ENCODE measurements at places on chromosomes 2 and 18.

- no peak for DNase-seq
Measured at GRCh38 chr2:18899725-18900124, 310.4 kb upstream of the NT5C1B start.

- no peak for DNase-seq
Measured at GRCh38 chr2:134333646-134334189, 79.8 kb downstream of the MGAT5 start.

DNA sequence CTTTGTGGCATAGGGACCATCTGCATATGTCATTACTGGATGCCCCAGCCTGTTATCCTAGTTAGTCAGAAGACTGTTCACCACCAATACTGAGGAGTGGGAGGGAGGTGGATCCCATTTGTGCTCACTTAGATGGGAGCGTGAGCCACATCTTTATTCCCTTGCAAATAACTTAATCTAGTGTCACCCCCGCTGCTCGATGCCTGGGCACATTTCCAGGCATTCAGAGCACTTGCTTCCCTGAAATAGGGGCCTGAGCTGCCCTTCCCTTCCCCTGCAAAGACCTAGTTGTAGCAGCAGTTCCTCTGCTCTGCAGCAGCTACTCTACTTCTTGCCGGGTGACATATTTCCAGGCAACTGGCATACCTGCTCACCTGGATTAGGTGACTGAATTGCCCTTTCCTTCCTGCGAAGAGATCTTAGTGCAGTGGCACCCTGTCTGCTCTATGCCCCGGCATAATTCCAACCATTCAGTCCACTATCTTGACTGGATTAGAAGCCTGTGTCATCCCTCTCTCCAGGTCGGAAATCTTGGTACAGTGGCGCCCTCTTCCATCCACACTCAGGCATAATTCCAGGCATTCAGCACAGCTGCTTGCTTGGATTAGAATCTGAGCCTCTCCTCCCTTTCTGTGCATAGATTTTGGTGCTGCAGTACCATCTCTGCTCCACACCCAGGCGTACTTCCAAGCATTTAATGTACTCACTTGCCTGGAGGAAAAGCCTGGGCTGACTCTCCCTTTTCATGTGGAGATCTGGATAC is 1389.1 kb upstream of the TMEFF2 start:
- peak; percentile 24 for DNase-seq

- DNase-seq = peak; percentile 31
Measured at GRCh38 chr2:27798948-27799645, 27.6 kb downstream of the MRPL33 start.

GRCh38 chr2:239151201-239152131 is 249.4 kb downstream of the HDAC4 start:
- DNase-seq = no peak

DNA sequence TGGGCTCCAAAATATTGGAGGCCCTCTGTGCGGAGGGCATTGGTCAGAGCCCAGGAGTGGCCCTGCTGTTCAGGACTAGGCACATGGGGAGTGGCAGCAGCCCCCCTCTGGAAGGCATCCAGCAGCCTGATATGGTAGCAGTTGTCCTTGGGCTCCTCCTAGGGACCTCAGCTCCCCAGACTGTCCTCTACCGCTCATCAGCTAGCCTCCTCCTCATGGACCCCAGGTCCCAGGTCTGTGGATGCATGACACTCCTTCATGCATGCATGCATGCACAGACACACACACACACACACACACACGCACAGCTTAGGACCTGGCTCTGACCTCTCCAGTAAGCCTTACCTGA is 15.4 kb upstream of the ATP6V1B1 start:
- DNase-seq = no peak

GRCh38 chr18:21799721-21800120 is 59.1 kb downstream of the MIB1 start:
- DNase-seq = no peak

DNA sequence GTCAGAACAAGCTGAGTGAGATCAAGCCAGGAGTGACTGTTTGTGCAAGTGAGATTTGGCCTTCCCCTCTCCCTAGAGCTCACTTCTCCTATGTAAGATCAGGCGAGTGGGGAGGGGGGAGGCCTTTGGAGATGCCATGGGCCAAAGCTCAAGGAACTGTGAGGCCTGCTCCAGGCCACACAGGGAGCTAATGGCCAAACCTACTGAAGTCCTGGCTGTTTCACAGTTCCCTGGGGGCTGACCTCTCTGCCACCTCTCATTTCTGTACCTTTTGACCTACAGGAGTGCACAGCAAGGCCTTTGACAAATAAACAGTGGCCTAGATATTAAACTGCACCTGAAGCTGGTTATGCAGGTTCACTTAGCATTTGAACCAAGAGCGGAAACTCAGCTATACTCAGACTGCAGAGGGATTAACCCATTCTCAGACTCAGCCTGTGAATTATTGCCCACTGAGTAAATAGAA is 235.0 kb upstream of the NT5C1B start:
- DNase-seq = no peak

DNA sequence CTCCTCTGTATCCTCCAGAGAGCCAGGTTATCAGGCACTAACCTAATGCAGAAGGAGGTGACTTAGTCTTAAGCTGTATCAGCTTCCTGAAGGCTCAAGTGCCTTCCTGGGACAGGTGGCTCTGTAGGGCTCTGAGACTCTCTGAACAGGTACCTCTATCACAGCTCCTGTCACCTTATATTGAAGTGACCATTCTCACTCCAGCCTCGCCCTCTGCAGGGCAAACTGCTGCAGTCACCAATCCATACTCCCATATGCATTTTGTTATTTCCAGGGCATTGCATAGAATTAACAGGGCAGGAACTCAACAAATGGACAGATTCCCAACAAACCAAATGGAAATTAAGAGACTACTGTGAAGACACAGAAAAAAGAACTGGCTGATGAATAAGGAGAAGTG is 203.0 kb upstream of the REV1 start:
- no peak for DNase-seq

- no peak for DNase-seq
Measured at GRCh38 chr18:59388817-59389216, 29.8 kb upstream of the LMAN1 start.

GRCh38 chr18:27887711-27888495 is 289.0 kb downstream of the CDH2 start:
- DNase-seq = no peak

DNA sequence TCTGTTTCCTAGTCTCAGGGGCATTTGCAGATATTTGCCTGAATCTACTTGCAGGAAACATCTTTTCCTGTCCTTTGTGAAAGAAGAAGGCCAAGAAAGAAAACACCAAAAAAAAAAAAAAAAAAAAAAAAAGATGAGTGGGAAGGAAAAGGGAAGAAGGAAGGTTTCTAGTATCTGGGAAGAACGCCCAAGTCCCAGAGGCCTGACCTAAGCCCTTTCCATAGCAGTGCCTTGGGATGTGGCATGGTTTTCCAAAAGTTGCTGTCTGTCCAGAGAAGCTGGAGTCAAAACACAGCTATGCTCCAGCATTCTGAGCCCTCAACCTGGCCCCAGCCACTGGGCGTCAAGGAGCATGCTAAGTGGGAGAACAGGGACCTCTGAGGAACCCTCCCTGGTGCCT is 123.5 kb downstream of the INHBB start:
- no peak for DNase-seq

DNA sequence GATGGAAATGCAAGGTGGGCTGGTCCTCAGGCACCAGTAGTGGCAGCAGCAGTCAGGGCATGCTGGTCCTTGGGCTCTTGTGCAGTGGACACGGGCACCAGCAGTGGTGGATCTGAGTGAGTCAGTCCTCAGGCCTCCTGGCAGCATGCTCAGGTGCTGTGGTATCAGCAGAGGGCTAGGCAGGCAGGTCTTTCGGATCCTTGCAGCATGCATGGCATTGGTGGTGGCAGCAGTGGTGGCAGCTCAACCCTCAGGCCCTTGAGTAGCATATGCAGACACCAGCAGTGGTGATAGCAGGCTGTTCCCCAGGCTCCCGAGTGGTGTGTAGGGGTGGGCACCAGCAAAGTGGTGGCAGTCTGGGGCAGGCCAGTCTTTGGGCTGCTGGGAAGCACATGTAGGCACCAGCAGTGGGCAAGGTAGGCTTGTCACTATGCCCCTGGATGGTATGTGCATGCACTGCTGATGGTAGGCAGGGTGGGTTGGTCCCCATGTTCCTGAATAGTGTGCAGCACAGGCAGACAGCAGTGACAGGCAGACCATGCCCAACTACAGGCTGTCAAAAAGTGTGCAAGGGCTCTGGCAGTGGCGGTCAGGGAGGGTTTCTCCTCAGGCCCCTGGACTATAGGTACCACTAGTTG is 606.0 kb downstream of the ADCYAP1 start:
- DNase-seq = no peak

- DNase-seq = no peak
Measured at GRCh38 chr2:222846003-222846402, 14.8 kb upstream of the ACSL3 start.

GRCh38 chr2:174776675-174777074 is 12.4 kb upstream of the CHRNA1 start:
- no peak for DNase-seq

DNA sequence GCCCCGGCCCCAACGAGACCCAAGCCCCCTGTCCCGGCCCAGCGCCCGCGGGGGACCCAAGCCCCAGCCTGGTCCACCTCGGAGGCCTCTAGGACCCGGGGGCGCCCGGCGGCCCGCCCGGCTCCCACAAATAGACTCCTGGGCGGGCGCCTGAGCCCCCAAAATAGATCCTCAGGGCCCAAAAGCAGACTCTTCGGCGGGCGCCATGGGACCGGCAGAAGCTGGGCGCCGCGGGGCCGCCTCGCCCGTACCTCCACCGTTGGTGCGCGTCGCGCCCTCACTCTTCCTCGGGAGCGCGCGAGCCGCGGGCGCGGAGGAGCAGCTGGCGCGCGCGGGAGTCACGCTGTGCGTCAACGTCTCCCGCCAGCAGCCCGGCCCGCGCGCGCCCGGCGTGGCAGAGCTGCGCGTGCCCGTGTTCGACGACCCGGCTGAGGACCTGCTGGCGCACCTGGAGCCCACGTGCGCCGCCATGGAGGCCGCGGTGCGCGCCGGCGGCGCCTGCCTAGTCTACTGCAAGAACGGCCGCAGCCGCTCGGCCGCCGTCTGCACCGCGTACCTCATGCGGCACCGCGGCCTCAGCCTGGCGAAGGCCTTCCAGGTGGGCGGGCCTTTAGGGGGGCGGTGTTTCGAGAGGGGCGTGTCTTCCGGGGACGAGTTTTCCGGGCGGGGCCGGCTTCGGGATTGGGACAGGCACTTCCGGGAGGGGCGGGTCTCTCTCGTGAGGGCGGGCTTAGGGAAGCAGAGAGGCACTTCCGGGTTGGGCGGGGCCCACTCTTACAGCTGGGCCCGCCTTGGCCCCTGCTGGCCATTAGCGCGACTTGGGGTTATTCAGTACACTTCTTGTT is 545 bp downstream of the DUSP28 start:
- DNase-seq = peak; percentile 97

- DNase-seq = no peak
Measured at GRCh38 chr2:171407030-171407675, 26.6 kb downstream of the METTL8 start.

GRCh38 chr2:75516378-75517360 is 44.1 kb downstream of the EVA1A start:
- DNase-seq = no peak

DNA sequence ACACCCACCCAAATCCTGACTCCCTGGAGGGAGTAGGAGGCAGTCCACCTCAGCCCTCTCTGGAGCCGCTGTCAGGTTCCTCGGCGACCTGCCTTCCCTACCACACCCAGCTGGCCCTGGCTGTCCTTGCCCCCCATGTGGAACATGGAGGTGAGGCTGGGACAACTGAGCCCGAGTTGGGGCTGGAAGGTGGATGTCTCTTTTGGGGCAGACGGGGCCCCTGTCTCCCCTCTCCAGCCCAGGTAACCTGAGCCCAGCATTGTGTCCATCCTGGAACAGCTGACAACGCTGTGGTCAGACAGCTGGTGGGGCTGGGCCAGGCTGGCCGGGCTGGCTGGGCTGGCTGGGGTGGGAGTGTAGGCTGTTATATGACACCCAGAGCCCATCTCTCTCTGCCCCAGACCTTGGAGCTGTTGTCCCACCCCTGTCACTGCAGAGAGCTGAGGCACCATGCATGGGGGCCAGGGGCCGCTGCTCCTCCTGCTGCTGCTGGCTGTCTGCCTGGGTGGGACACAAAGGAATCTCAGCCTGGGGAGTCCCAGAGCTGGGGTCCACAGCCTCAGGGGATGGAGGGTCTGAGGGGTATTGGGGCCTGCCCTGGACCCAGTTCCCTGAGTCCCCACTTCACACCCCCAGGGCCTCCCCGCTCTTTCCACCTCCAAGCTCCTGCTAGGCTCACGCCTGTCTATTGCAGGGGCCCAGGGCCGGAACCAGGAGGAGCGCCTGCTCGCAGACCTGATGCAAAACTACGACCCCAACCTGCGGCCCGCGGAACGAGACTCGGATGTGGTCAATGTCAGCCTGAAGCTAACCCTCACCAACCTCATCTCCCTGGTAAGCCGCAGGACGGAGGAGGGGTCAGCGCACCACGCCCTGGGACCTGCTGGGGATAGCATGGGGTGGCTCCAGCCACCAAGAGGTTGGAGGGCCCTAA is at the start of gene CHRNG:
Gene CHRNG, plus strand, starts transcription at position 395 of the 934 bp plus-strand sequence. Its CDS starts 56 bp downstream, at position 451.
- DNase-seq = no peak

GRCh38 chr2:73268830-73269685 is 15.2 kb downstream of the FBXO41 start:
- no peak for DNase-seq

GRCh38 chr2:109129356-109129920 is 433 bp downstream of the SH3RF3 start:
- DNase-seq = peak; percentile 33

- no peak for DNase-seq
Measured at GRCh38 chr18:75129717-75130477, 79.0 kb downstream of the PTGR3 start.

DNA sequence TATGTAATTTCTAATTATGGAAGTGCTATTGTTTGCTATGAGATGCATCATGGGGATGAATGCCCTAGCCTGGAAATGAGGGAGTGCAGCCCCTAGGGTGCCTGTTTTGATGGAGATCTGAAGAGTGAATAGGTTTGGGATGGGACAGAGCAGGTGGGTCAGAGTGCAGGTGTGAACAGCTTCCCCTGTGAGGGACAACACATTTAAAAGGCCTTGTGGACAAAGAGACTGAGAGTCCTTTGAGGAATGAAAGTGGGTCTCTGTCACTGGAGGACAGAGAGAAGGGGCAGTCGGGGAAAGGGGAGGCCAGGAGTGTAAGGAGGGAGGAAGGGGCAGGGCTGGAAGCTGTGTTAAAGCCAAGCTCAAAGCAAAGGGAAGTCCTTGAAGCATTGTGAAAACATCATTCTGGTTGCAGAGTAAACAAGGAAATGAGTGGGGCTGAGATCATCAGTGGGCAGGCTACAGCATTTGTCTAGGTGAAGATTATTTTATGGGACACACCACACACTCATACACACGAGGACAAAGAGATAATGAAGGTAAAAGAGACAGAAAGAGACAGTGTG is 877.6 kb downstream of the SLC4A3 start:
- no peak for DNase-seq

DNA sequence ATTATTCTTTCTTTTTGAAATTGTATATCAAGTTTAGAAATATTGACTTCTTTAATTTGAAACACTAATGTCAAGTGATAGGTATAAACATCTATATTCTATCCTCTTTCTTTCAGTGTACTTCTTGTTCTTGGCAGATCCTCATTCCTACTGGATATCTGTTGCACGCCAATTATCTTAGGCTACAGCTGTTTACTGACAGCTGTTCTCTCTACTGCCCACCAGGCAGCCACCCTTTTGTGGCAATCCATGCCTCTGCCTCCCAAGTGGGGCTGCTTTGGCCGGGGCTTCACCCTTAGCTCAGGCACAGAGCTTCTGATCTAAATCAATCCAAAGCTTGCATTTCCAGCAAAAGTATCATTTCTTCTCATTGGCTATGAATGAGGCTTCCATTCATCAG is 50.6 kb upstream of the ITSN2 start:
- no peak for DNase-seq
